GM12865 (cell line): ENCODE measurements at places on chromosomes 5 and 9.
A peak's percentile ranks its signal among the peaks of the same experiment; 100 is the strongest.

GRCh38 chr5:142466195-142466971 is 141.6 kb upstream of the SPRY4 start:
- no peak for DNase-seq

DNA sequence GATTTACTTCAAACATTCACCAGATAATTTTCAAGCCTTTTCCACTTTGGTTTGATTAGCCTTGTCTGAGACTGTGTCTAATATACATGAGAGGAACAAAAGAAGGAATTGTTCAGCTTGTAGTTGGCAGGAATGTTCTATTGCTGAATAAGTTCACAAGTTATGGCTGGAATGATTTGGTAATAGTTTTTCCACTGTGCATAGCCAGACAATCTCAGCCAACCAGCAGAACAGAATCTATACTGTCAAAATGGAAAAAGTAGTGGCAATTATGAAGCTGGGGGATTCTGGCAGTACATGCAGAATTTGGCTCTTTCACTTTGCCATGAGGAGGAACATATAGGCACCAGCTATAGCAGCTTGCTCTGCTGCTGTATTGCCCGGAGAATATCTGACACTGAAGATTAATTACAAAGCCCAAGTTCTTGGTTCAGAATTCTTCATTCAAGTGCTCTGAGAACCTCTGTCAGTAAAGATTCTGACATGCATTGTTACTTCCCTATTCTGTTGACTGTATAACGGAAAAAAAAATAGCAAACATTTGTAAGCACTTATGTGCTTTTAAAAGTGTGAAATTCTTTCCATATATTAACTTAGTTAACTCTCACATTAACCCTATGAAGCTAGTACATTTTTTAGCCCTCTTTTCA is 150.6 kb downstream of the PRR16 start:
- no peak for DNase-seq

- no peak for DNase-seq
Observed at GRCh38 chr5:68265347-68265746, 49.8 kb downstream of the PIK3R1 start.

- DNase-seq: no peak
Observed at GRCh38 chr5:37637165-37637845, 202.5 kb downstream of the GDNF start.

DNA sequence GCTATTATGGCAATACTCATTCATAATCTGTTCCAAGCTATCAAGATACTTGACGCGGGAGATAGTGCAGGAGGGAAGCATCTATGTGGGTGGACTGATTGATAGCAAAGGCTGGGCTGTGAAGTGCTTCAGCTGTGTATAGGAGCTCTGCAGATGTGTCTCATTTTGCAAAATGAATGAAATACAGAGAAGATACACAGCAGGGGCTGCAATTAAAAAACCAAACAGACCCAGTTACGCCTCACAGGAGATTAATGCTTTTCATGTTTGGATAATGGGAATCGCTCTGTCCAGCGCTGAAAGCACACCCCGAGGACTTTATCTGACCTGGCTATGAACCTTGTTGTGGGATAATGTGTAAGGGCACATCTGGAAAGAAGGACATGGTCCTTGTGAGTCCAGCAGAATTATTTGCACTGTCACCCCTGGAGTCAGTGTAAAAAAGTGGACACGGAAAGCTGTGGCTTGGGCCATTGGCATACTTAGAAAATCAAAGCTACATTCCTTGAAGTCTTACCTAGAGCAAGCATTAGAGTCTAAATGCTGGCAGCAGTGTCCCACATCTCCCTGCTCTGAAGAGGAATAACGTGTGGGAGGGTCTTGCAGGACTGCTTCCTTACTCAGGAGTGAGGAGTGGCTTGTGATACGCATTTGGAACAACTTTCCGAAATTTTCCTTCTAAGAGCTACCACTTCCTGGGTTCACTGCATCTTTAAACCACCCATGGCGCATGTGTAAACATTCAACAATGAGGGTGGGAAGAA is 2.6 kb downstream of the SH3RF2 start:
- no peak for DNase-seq

- no peak for DNase-seq
Observed at GRCh38 chr9:122347348-122348287, 23.2 kb upstream of the PTGS1 start.

- DNase-seq: no peak
Observed at GRCh38 chr9:84736536-84736935, 67.0 kb downstream of the NTRK2 start.

GRCh38 chr5:154757814-154758406 is 2.7 kb downstream of the LARP1 start:
- peak; percentile 46 for DNase-seq

- DNase-seq: no peak
Observed at GRCh38 chr9:10946676-10947410, 334.0 kb upstream of the PTPRD start.

- peak; percentile 83 for DNase-seq
Observed at GRCh38 chr5:172370648-172371545, 83.4 kb downstream of the SH3PXD2B start.

DNA sequence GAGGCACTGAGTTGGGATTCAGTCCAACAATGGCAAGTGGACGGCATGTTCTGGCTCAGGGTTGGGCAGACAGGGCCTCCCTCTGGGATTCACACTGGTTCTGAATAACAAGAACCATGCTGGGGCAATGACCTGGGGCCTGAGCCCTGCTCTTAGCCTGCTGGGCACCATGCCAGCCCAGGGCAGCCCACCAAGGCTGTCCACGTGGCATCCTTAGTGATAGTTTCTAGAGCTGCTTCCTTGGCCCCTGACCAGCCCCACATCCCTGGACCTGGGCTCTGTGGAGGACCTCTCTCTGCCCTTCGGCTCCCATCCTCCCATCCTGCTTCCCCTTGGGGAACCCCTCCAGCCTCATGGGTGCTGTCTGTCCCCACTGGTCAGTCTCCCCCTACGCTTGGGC is 22.3 kb upstream of the OLFM1 start:
- no peak for DNase-seq

DNA sequence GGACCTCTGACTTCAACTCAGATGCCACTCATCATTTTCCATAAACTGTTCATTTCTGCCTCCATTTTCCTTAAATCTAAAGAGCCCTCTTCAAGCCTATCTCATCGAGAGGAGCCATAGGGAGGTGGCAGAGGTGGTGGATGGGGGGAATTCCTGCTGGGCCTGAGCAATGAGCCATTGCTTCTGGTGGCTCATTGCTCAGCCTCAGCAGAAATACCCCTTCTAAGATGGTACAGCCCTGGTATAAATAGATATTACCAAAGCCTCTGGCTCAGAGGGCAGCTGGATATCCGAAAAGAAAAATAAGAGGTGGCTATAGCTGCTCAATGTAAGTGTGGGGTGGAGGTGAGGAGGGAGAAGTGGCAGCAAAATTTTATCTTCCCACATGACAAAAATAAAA is 313.5 kb downstream of the CAAP1 start:
- DNase-seq: peak; percentile 0

DNA sequence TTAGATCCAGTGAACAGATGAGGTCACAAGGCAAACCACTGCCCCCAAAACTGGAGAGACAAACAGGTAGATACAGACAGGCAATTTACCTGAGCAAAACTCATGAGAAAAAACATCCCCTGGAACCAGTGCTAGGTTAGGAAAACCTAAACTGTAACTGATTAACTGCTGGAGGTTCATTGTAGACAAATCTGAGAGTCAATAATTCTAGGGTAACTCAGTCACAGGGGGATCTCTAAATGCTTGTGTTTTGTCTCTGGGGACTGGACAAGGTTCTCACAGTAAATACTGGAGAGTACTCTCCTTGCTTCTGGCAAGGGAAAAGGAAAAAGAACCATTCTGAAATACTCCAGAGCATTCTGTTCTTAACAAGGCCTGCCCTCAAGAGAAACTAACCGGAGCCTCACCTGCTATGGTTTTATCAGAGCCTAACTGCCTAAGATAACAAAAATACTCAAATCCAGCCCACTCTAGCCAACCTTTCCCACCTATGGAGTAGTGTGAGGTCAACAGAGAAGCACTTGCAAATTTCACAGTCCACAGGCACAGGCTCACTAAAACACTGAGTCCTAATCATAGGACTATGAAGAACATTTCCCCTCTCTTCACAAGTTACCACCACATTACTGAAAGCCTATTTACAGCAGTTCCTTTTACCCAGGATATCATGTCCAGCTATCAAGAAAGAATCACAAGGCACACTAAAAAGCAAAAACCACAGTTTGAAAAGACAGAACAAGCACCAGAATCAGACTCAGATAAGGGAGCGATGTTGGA is 139.9 kb upstream of the ACOT12 start:
- no peak for DNase-seq

DNA sequence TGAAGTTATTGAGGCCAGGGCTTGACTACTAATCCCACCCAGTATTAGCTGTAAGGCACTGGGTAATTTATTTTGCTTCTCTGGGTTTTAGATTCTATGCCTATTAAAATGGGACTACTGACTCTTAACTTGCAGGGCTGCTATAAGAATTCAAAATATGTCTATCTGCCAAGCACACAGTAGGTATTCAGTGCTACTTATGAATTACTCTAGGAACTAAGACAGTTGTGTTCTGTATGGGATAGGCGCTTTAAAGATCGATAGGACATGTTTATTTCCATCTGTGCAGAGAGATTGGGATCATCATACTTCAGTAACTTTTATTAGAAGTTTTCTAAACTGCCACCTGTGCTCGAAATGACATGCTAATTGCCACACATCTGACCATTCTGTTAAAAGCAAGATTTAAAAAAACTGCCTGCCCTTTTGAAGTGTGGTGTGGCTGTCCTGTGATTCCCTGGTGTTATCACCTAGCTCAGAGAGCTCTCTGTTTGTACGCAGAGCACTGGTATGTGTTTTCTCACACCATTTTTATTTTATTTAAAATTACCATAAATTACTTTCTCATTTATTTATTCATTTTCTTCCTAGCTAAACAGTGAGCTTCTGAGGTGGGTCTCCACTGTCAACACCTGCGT is 58.7 kb downstream of the FYB1 start:
- no peak for DNase-seq

- DNase-seq: no peak
Observed at GRCh38 chr5:53076014-53076583, 33.5 kb downstream of the MOCS2 start.

DNA sequence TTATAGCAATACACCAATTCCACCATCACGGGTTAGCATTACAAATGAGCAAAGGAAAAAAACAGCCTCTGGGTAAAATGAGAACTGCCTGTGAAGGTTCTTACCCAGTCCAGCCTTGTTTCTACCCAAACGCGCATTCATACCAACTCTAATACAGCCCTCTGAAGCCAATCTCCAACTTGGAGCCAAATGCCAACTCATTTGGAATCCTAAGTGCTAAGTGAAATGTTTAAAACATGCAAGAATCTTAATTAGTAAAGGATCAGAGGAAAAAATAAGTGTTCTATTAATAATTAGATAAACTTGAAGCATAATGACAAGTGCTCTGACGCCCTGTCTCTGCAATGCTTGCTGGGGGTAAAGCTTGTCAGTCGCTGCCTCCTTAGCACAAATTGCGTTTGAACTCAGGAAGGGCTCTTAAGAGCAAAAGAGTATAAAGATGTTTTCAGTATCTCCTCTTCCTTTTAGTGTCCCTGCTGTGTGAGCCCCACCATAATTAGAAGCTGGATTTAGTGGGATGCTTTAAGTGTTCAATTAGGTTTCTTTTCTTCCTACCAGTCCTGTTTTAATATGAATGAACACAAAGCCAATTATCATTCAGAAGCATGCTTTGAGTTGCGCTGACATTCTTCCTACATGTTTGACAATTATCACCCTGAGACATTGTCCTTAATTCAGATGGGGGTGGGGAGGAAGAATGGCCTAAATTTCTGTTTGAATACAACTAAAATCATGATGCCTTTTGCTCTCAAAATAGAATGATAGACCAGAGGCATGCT is 537.6 kb downstream of the DTWD2 start:
- no peak for DNase-seq

DNA sequence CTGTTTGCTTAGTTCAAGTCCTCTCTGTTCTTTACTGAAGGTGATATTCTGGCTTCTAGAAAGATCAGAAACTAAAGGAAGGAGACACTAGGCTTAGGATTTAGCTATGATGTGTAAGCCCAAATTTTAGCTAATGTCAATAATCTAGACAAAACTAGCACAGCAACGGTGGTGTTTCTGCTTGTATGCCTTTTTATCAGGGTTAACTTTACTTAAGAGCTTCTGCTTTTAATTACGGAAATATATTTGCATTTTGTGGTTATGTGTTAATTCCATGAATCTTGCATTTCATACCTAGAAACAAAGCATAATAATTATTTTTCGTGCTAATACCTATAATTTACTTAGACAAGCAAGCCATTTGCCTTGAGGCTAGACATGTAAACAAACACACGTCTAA is 96.1 kb downstream of the PAX5 start:
- DNase-seq: no peak

- no peak for DNase-seq
Observed at GRCh38 chr5:59559323-59559722, 334.2 kb downstream of the PDE4D start.

DNA sequence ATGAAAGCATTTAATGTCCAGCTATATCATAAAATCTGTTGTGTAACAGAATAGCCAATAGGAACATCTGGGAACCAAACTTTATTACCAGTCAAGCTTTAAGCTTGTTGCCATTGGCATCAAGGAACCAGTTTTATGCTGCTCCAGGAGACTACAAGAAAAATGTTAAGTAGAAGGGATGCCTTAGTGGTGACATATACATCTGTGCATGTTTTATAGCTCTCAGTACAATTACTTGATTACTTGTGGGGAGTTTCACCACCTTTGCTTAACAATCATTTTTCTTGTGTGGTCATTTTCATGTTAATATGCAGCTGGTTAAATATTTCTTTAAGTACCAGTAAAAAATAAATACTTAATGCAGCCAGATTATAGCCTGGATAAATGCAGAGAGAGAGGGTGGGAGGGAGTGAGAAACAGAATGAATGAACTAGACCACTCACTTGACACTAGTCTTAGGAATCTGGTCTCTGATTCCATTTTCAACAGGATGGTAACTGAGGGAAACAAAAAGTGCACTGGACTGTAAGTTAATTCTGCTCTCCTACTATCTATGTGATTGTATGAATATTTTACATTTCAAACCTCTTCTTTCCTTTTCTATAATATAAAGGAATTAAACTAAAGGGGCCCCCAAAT is 35.7 kb upstream of the LURAP1L start:
- no peak for DNase-seq

- DNase-seq: peak; percentile 88
Observed at GRCh38 chr9:93091453-93092081, 4.5 kb upstream of the CARD19 start.

GRCh38 chr5:153964880-153965645 is 73.6 kb downstream of the FAM114A2 start:
- DNase-seq: peak; percentile 64

DNA sequence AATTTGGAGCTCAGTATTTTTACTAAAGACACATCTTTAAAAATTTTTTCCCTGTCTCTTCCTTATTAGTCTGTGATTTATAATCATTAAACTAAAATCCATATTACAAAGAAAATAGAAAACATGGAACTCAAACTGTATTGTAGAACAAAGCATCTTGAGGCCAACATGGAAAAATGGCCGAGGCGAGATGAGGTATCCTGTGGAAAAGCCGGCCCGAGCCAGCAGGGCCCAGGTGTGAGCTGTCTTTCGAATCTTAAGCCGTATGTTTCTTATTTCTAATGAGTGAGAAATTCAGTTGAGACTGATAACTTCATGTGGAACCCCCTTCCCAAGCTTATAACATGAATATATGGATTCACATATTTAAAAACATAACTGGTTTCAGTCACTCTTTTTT is 170.4 kb upstream of the OTULINL start:
- no peak for DNase-seq

GRCh38 chr5:96904054-96904931 is 28.0 kb downstream of the ERAP2 start:
- no peak for DNase-seq

GRCh38 chr9:93451849-93452709 is 594 bp downstream of the FAM120A start:
- DNase-seq: peak; percentile 67
